Fibroblast of lung (primary cell): ENCODE measurements at places on chromosomes 12 and 14.

DNA sequence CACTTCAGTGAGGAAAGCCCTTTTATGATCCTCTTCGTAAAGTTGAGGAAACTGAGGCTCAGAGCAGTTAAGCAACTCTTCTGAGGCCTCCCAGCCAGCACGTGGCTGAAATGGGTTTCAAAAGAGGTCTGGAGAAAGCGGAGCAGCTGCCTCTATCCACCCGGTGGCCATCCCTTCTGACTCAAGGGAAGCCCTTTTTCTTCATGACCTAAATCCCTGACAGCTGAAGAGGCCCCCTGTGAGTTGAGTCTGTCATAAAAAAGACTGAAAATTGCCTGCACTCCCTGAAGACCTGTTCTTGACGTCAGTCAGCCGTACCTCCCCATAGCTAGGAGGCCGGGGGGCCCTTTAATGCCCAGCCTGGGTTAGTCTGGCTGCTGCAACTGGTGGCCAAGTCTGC is 10.7 kb downstream of the CMKLR1 start:
- no peak for DNase-seq

GRCh38 chr12:105713606-105714305 is 383.3 kb downstream of the C12orf75 start:
- no peak for DNase-seq

DNA sequence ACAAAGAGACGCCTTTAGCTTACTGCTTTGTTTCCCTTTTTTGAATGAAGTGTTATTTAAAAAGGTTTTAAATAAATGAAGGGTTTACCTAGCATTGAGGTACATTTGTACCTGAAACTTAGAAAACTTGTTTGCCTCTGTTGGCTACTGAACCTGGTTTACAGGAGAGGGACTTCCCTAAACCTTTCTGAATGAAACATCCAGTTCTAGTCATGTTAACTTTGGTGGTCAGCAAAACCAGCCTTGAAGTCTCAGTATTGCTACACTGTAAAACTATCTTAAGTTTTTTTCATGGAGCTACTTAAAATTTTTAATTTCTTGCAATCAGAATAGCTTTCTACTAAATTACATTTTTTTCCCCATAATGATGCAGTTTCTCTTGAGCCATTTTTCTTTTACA is 38.2 kb downstream of the RASSF8 start:
- no peak for DNase-seq

DNA sequence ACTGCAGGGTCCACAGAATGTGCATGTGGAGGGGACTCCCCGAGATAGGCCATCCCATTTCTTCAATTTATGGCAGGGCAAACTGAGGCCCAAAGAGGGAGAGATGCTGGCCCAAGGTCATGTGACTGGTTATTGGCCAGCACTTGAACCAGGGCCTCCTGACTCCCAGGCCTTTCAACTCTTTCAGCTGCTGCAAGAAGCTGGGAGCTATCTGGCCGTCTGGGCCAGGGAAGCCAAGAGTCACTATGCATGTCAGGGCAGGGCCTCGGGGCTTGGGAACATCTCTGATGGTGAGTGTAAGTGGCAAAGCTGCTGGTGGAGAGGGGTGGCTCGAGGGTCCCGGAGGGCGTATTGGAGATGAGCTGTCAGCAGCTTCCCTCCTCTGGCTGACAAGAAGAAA is 9.5 kb upstream of the LTBP2 start:
- no peak for DNase-seq

DNA sequence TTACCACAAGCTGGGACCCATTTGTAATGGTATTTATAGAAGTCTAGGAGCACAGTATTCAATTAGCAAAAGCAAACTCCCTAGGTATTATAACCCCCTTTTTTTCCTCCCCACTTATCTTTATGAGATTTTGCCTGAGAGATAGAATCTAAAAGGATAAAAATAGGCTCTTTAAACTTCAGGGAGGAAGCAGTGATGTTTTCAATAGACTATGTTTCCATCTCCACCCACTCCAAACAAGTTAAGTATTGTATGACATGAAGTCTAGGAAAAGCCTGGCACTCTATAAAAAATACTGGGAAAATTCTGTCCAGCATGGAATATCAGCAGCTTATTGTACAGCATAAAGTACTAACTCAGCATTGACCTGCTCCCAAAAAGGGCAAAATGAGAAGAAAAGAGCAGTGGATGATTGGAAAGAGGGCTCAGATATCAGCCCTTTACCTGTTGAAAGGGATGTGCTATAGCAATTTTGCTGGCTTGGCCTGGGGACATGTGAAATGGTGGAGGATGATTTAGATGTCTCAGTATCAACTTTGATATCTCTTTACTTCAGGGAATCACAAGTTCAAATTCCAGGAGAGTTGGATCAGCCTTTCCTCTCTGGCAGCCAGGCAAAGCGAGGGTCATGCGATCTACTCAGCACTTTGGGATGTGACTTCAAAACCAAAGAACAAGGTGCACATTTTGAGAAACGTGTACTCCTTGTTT is 72.4 kb downstream of the IGF1 start:
- peak; percentile 68 for DNase-seq

GRCh38 chr14:39576736-39577135 is 144.5 kb upstream of the FBXO33 start:
- DNase-seq, result no peak

DNA sequence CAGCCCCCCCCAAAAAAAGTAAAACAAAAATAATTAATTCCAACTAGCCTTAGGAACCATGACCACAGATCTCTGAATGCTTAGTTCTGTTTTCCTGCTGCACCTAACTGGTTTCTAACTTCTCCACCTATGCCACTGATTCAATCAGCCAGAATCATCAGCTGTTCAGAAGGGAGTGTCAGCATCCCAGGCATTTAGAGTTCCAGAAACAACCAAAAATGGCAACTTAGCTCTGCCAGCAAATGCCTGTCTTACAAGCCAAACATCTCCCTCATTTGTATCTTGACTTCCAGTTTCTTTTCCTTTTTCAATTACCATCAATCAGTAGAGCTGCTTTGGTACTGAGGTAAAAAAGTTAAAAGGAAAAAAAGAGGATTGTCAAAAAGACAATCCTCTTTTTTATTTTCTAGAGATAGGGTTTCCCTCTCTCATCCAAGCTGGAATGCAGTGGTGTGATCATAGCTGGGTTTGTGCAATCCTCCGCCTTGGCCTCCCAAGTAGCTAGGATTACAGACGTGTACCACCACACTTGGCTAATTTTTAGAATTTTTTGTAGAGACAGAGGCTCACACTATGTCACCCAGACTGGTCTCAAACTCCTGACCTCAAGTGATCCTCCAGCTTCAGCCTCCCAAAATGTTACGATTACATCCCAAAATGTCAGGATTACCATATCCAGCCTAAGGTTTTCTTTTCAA is 45.2 kb upstream of the ISM2 start:
- DNase-seq, result no peak

DNA sequence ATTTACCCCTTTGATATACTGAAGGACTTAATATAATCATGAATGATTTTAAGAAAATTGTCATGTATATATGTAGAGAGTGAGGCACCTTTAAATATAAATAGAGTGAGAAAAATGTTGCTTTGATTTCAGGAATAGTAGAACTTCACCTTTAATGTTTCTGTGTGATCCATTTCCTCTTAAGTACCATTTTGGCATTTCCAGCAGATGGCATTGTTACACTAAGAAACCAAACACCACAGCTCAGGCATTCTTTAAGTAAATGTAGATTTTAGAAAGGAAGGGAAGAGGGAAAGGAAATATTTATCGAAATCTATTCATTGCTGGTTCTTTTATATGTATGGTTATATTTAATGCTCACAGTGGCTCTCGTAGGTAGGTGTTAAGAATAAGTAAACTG is 556.7 kb upstream of the FBXO33 start:
- peak; percentile 0 for DNase-seq

- DNase-seq, result no peak
Measured at GRCh38 chr12:39102474-39103209, 197.3 kb upstream of the CPNE8 start.

DNA sequence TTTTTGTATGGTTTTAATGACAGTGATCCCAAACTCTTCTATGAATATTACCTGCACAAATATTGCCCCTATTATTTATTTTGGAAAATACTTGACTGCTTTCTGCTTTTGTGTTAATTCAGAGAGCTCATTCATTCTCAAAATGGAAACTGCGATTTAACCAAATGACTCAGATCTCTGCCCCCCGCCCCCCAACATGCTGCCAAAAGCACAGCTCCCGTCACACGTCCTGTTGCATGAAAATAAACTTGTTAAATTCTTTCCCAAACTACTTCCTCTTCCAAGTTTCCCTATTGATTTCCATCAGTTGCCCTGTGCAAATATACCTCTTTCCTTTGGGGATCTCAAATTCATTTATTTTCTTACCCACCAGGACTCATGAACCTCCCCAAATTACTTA is 18.0 kb upstream of the NRDE2 start:
- DNase-seq, result no peak

GRCh38 chr12:96401076-96401871 is 1.0 kb upstream of the CDK17 start:
- peak; percentile 94 for DNase-seq

- no peak for DNase-seq
Measured at GRCh38 chr12:19312637-19313036, 126.7 kb upstream of the AEBP2 start.

DNA sequence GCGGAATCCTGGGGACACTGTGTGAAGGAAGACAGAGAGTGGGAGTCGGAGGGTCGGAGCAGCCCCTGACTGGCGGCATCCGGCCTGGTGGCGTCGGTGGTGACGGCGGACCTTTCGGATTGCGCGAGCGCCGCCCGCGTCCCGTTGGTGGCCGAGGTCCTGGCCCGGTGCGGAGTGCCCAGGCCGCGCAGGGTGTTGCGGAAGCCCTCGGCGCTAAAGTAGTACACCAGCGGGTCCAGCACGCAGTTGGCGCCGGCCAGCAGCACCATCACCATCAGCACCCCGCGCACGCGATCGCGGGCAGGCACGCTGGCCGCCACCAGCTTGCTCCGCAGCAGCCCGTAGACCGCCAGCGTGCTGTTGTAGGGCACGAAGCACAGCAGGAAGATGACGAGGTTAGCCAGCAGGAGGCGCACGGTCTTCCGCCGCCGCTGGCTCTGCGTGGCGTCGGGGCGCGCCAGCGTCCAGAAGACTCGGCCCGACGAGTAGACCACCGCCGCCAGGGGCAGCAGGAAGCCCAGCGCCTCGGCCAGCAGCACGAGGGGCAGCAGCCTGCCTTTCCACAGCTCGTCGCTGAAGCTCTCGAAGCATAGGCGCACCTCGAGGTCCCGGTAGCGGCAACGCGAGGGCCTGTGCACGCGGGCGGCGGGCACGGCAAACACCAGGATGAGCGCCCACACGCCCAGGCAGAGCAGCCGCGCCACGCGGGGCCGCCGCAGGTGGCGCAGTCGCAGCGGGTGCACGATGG is 13.1 kb upstream of the CHD4 start:
- DNase-seq, result no peak

- peak; percentile 53 for DNase-seq
Measured at GRCh38 chr12:102093319-102093718, 26.6 kb downstream of the NUP37 start.

DNA sequence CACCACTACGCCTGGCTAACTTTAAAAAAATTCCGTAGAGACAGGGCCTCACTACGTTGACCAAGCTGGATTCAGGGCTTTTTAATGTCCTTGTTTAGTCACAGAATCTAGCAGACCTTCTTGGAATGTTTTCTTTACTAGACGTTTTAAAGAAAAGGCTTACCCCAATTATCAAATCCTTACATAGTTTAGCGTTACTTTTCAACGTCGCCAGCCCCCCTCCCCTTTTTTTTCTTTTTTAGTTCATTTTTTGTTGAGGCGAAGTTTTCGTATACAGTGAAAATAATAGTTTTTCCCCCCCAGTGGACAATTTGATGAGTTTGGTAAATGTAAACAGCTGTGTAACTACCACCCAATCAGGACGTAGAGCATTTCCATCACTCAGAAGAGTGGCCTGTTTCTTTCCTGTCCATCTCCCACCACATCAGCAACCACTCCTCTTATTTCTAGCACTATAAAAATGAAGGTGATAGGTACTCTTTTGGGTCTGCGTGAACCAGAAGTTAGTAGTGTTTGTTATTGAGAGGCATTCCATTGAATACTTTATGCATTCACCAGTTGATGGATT is 753 bp upstream of the DLGAP5 start:
- no peak for DNase-seq

- no peak for DNase-seq
Measured at GRCh38 chr12:53938326-53939140, at the start of gene HOXC13. TSS of gene HOXC13 (plus strand) at chr12:53938831. CDS start at chr12:53938907, 76 bp downstream.

DNA sequence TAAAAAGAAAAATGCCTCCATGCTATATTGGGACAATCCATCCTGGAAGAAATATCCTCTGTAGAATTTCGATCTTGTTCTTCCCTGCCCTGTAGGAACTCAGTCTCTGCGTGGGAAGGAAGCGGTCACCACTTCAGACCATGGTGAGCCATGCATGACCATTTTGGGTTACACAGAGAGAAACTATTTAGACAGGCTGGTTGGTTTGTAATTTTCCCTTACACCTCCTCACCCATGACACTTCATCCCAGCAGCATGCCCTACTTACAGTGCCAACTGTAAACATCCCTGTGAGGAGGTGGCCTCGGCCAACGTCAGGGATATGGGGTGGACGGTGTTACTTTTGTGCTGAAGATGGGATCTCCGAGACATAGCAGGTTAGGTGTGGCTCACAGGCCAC is 121.4 kb downstream of the SMOC1 start:
- DNase-seq, result no peak

GRCh38 chr12:108616941-108617858 is 16.5 kb downstream of the SELPLG start:
- DNase-seq, result no peak

GRCh38 chr12:124683152-124684124 is 116.0 kb upstream of the NCOR2 start:
- DNase-seq, result no peak

GRCh38 chr14:70655110-70655826 is 13.6 kb downstream of the TTC9 start:
- no peak for DNase-seq

- no peak for DNase-seq
Measured at GRCh38 chr14:94328196-94328595, 5.1 kb upstream of the SERPINA6 start.

DNA sequence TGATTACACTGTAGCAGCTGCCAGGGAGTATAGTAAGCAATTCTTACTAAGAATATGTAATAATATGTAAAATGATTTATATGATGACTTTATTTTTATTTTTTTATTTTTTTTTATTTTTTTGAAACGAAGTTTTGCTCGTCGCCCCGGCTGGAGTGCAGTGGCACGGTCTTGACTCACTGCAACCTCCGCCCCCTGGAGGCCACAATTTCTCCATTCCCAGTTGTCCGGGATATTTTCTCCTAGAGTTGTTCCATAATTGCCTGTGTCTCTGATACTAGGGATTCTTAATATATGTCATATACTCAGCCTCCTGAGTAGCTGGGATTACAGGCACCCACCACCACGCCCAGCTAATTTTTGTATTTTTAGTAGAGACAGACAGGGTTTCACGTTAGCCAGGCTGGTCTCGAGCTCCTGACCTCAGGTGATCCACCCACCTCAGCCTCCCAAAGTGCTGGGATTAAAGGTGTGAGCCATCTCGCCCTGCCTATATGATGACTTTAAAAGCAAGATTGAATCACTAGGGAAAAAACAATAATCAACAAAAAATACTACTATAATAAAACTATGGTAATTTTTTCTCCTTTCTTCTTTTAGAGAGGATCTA is 12.2 kb upstream of the ITPR2 start:
- peak; percentile 40 for DNase-seq
